Lower lobe of right lung (tissue), 2 donors: ENCODE measurements at places on chromosomes 2 and 18.

GRCh38 chr2:231800493-231801091, 14.3 kb downstream of the COPS7B start:
- DNase-seq: no peak

GRCh38 chr18:10515456-10515855, 10.4 kb upstream of the NAPG start:
- no peak for DNase-seq

- no peak for DNase-seq
Measured at GRCh38 chr18:63683152-63683551, 19.6 kb upstream of the SERPINB11 start.

DNA sequence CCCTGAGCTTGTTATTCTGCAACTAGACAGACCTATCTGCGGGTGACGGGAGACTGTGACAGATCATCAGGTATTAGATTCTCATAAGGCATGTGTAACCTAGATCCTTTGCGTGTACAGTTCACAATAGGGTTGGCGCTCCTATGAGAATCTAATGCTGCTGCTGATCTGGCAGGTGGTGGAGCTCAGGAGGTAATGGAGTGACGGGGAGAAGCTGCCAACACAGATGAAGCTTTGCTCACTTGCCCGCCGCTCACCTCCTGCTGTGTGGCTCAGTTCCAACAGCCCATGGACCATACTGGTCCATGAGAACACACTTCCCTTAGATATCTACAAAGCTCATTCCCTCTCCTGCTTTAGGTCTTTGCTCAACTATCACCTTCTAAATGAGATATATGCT, 198.2 kb upstream of the SMAD7 start:
- DNase-seq: no peak

- peak; percentile 72 for DNase-seq
Measured at GRCh38 chr18:3710712-3711301, 260.8 kb downstream of the TGIF1 start.

GRCh38 chr18:37124516-37124915, 295.6 kb downstream of the KIAA1328 start:
- no peak for DNase-seq

GRCh38 chr2:5846881-5847280, 154.7 kb downstream of the SOX11 start:
- DNase-seq: no peak

DNA sequence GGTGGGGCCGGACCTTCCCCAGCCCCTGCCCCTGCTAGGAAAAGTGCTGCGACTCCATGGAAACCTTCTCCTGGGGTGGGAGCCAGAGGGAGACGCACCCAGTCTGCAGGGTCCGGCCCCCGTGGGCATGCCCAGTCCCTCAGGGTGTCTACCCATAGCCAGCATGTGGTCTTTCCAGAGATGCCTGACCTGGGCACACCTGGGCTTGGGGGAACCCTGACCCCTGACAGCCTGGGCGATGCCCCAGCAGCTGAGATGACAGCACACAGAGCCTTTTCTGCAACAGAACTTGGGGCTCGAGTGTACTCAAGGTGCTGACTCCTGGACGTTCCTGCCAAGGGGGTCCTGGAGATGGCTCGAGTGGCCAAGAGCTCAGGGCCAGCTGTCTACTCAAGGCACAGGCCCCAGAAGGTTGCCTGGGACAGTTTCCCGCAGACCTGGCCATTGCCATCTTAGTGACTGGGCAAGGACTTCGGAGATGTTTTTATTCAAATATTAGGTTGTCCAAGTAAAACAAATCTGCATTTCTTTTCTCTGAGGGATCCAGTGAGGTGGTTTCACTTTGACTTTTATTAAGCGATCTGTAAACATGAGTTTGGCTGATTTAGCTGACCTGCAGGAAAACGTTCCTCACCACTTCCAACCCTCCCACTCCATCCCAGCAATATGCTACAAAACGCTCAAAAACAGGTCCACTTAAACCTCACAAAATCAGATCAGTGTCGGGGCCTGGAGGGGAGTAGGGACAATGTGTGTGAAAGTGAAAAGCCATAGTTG, 228.0 kb downstream of the EIPR1 start:
- no peak for DNase-seq

DNA sequence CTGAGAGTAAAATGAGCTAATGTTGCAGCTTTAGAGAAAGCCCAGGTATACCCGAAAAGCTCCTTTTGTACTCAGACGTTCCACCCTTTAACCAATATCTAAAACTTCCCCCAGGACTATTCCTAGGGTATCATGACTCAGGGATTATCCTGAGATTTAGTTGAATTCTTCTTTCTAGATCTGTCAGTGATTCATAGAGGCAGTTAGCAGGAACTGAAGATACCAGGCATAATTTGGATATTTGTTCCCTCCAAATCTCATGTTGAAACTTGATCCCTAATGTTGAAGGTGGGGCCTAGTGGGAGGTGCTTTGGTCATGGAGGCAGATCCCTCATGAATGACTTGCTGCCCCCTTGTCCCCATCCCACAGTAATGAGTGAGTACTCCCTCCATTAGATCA, 161.2 kb upstream of the LRP1B start:
- no peak for DNase-seq

DNA sequence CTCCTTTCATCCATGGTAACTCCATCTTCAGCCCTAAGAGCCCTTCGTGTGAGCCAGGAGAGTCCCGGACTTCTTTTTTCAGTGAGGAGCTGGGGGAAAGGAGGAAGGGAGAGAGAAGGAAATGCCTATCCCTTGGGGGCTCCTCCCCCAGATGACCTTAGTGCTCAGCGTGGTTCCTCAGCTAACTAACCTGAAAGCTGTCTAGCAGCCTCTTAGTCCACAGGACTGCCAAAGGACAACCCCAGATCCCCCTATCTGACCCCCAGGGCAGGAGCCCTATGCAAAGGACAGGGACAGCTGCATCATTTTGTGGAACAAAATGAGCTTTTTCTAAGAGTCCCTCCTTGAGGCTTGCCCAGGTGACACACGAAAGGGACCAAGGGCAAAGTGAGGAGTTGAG, 7.9 kb downstream of the SPR start:
- no peak for DNase-seq

- no peak for DNase-seq
Measured at GRCh38 chr2:128524183-128524582, 205.5 kb upstream of the HS6ST1 start.
